ENCODE measurements at places on chromosomes 5 and 9. TPM values are rescaled to one million over a fixed set of nuclear protein-coding genes. Genes with fewer than 3 reads are reported as not detected.

MELK gene
- polyA plus RNA-seq: 1.7 TPM

IFNE gene
- 0.12 TPM for polyA plus RNA-seq

SEMA5A gene
- 2.3 TPM for polyA plus RNA-seq

GABRP gene
- not detected for polyA plus RNA-seq

CNTLN gene
- polyA plus RNA-seq: 2.3 TPM

TTC16 gene
- 0.61 TPM for polyA plus RNA-seq

FBXL7 gene
- polyA plus RNA-seq: 2.6 TPM

SOX30 gene
- 0.13 TPM for polyA plus RNA-seq

PRUNE2 gene
- polyA plus RNA-seq: 3.3 TPM

GSN gene
- polyA plus RNA-seq: 122 TPM

CLIC3 gene
- 5.3 TPM for polyA plus RNA-seq

SLC9A3 gene
- polyA plus RNA-seq: 1.5 TPM

PLAC8L1 gene
- 0.41 TPM for polyA plus RNA-seq

LHX3 gene
- polyA plus RNA-seq: not detected

QRFP gene
- polyA plus RNA-seq: 0.16 TPM
